ENCODE measurements at places on chromosomes 12 and 14.
A peak's percentile ranks its signal among the peaks of the same experiment; 100 is the strongest.

DNA sequence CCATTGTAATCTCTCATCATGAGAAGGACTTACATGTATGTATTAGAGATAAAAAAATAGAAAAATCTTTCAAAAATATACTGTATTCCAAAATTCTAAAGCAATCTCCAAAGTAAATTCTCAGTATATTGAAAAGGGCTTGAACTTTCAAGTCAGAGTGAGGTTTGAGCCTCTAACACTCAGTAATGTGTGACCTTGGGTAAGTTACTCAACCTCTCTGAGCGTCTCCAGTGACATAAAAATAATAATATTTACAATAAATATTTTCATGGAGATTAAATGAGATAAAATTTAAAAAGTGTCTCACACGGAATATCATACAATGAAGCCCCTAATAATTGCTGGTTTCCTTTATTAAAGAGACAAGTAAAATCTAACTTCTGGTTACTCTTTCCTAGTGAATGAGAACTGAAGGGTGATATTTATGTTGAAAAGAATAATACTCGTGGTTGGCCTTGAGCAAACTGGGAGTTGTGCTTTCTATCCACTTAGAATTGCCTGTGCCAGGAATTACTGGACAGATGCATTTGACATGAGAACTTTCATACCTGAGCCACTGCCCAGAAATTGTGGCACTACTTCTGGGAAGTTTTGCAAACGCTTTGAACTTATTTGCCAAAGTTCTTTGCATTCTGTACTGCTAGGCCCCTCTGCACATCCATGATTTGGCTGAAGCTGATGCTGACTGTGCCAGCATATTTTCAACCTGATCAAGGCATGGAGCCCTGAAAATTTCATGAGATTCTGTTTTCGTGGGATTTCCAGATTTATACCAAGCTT, 933.7 kb downstream of the GALC start:
- H3K4me1 ChIP-seq, result no peaks in the 10 kb centered on the region
- DNase-seq, result no peak
- H3K27ac ChIP-seq, result no peak overlapping the region

GRCh38 chr12:9049520-9050133, 60.3 kb downstream of the KLRG1 start:
- H3K36me3 ChIP-seq, result no peaks in the 10 kb centered on the region
- no peak overlapping the region for H3K4me3 ChIP-seq
- no peak overlapping the region for H3K27ac ChIP-seq
- DNase-seq, result peak; percentile 54
- no peaks in the 10 kb centered on the region for H3K4me1 ChIP-seq
- H3K27me3 ChIP-seq, result no peaks in the 10 kb centered on the region

DNA sequence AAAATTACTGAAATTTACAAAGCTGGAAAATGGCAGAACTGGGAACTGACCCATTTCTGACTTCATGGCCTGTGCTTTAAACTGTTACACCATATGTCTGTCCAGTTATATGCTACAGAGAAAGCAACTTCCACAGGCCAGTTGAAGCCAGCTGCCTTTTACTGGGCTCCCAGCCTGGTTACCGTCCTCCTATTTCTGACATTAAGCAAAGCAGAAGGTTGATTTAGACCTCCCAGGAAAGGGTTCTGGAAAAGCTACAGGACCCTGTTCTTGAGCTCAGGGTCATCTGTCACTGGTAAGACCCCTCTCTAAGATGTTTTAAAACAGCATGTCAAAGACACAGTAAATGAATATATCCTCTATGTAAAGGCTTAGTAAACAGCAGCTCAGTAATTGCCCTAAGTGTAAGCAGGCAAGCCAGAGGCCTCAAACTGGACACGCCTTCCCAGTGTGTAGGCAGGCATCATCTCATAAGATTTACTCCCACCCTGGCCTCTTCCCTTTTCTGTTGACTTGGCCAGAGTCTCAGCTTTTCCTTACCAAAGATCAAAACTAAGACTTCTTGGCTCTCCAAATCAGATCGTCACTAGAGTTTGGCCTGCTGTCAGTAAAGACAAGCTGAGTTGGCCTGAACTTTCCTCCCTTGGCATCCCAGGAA, 55.4 kb upstream of the RNU6-8 start:
- no peak overlapping the region for H3K27ac ChIP-seq
- no peak for DNase-seq
- H3K4me3 ChIP-seq, result no peak overlapping the region
- no peaks in the 10 kb centered on the region for H3K27me3 ChIP-seq
- H3K36me3 ChIP-seq, result no peaks in the 10 kb centered on the region
- H3K4me1 ChIP-seq, result no peaks in the 10 kb centered on the region

- H3K4me3 ChIP-seq, result no peak overlapping the region
- H3K36me3 ChIP-seq, result no peaks in the 10 kb centered on the region
- H3K27me3 ChIP-seq, result no peaks in the 10 kb centered on the region
- peak overlapping the region; percentile 56 for H3K27ac ChIP-seq
- peak; percentile 30 for DNase-seq
Observed at GRCh38 chr12:93183940-93184671, 193.6 kb upstream of the NUDT4 start.

- DNase-seq, result no peak
- no peaks in the 10 kb centered on the region for H3K27me3 ChIP-seq
- H3K36me3 ChIP-seq, result no peaks in the 10 kb centered on the region
- no peak overlapping the region for H3K4me3 ChIP-seq
Observed at GRCh38 chr12:107439026-107439738, 246.4 kb upstream of the PWP1 start.

GRCh38 chr12:112168561-112168971, 43.2 kb downstream of the TRAFD1 start:
- no peaks in the 10 kb centered on the region for H3K27me3 ChIP-seq
- no peak for DNase-seq
- H3K27ac ChIP-seq, result no peak overlapping the region
- no peak overlapping the region for H3K4me3 ChIP-seq

- H3K36me3 ChIP-seq, result no peaks in the 10 kb centered on the region
- no peaks in the 10 kb centered on the region for H3K4me1 ChIP-seq
- H3K27me3 ChIP-seq, result no peaks in the 10 kb centered on the region
- H3K27ac ChIP-seq, result no peak overlapping the region
- no peak overlapping the region for H3K4me3 ChIP-seq
Observed at GRCh38 chr12:105775343-105775742, 363.4 kb downstream of the NUAK1 start.

DNA sequence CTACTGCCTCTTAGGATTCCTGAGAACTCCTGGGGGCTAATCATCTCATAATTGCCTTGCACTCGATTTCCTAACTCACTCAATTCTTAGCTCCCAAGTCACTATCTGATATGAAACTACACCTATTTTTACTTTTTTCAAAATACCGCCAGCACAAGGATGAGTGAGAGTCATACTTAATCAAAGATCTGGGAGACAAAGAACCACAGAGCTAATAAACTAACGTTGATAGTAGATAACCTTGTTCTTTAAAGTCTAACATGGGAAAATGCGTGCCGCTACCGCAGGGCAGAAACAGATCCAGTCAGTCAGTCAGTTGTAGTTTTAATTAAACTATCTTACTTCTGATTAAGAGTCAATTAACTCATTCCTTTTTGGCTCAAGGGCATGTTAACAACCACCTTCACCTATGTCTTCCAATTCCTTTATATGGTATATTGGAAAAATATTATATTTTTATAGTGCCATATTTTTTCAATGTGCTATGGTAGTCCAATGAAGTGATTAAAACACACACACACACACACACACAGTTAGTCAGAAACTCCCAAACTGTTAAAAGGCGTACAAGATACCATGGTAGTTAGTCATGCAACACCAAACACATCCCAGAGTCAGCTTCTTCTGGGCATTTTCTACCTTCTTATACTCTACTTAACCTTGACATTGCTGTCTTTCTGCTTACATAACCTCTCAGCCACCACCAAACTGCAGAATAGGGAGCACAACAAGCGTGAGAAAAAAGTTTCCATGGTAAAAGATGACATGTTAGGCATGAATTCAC, 114.0 kb downstream of the KLHL28 start:
- H3K27me3 ChIP-seq, result no peaks in the 10 kb centered on the region
- no peak overlapping the region for H3K27ac ChIP-seq
- no peaks in the 10 kb centered on the region for H3K4me1 ChIP-seq
- no peak for DNase-seq
- H3K4me3 ChIP-seq, result no peak overlapping the region

- no peaks in the 10 kb centered on the region for H3K36me3 ChIP-seq
- H3K27ac ChIP-seq, result no peak overlapping the region
- DNase-seq, result no peak
- H3K27me3 ChIP-seq, result no peaks in the 10 kb centered on the region
- H3K4me3 ChIP-seq, result no peak overlapping the region
Observed at GRCh38 chr12:125208942-125209341, 143.7 kb downstream of the AACS start.

GRCh38 chr14:50020184-50020583, 96.2 kb downstream of the VCPKMT start:
- H3K27ac ChIP-seq, result no peak overlapping the region
- peaks cover 5% of the 10 kb centered on the region for H3K4me1 ChIP-seq
- no peak overlapping the region for H3K4me3 ChIP-seq
- no peaks in the 10 kb centered on the region for H3K36me3 ChIP-seq
- no peak for DNase-seq

DNA sequence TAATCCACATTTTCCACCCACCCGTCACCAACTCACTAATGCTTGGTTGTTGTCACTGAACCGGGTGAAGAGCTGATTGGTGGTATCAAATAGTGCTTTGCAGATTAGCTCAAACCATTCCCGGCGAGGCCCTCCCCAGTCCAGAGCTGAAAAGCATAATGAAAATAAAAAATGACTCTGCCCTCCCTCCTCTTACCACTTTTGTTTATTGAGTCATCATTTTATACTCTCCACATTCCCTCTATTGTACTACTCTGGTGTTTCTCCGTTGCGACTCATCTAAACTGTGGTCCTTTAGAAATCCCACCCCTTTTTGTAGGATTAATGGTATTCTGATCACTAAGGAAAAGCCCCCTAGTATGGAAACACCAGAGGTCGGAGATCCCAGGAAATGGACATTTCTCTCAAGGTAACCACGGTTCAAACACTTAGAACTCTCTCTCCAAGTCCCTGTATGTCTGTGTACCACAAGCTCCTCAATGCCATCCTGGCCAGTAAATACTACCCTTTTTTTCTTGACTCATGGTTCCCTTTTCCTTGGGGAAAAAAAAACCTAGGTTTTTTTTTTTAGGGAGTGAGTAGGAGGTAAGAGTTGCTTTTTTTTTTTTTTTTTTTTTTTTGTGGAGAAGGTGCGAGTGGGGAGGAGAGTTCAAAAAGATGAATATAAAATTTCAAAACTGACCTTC, 42.0 kb downstream of the AREL1 start:
- H3K4me3 ChIP-seq, result no peak overlapping the region
- no peaks in the 10 kb centered on the region for H3K27me3 ChIP-seq
- no peak overlapping the region for H3K27ac ChIP-seq
- H3K36me3 ChIP-seq, result peaks cover 77% of the 10 kb centered on the region
- no peak for DNase-seq

GRCh38 chr12:67420506-67420905, 151.3 kb downstream of the CAND1 start:
- DNase-seq, result no peak
- H3K27me3 ChIP-seq, result no peaks in the 10 kb centered on the region
- H3K27ac ChIP-seq, result peak overlapping the region; percentile 15
- H3K4me3 ChIP-seq, result no peak overlapping the region
- H3K36me3 ChIP-seq, result no peaks in the 10 kb centered on the region
- no peaks in the 10 kb centered on the region for H3K4me1 ChIP-seq

DNA sequence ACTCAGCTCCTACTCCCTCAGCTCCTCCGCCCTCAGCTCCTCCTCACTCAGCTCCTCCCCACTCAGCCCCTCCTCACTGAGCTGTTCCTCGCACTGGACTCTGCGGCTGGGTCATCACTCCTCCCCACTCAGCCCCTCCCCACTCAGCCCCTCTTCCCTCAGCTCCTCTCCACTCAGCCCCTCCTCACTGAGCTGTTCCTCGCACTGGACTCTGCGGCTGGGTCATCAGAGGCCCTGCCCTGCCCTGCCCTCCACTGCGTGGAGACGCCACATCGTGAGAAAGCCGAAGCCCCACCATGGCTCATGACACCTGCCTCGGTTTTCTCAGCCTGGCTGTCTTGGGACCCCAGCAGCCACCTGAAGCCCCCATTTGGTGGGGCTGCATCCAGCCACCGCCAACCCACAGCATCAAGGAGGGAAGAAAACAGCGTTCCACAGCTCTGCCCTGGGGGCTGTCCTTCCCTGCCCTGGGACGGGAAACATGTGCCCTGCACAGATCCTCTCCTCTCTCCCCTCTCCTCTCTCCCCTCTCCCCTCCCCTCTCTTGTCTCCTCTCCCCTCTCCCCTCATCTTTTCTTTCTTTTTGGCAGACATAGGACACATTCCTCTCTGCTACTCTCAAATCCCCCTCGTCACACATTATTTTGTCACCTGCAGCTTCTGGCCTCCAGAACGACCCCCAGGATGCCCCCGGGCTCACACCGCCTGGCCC, 17.7 kb downstream of the NOC4L start:
- DNase-seq, result no peak
- peaks cover 22% of the 10 kb centered on the region for H3K4me1 ChIP-seq
- H3K27me3 ChIP-seq, result peaks cover 23% of the 10 kb centered on the region
- no peak overlapping the region for H3K27ac ChIP-seq

DNA sequence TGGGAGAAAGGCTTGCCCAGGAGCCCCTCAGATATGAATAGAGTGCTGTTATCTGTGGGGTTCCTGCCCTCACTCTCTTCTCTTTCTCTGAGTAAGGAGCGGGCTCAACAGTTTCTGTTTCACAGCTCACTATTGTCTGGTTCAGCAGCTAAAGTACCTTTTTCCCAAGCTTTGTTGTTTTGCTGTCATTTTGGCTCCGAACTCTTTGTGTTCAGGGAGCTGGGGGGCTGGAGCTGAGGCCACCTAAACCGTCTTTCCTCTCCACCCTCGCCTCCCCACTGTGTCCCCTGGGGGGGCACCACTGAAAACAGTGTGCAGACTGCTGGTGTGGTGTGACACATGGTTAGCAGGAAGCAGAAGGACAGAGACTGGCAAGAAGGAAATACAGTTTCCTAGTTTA, 51.4 kb downstream of the FBXW8 start:
- no peak overlapping the region for H3K27ac ChIP-seq
- no peak for DNase-seq
- H3K27me3 ChIP-seq, result no peaks in the 10 kb centered on the region
- no peak overlapping the region for H3K4me3 ChIP-seq
- peaks cover 13% of the 10 kb centered on the region for H3K4me1 ChIP-seq

DNA sequence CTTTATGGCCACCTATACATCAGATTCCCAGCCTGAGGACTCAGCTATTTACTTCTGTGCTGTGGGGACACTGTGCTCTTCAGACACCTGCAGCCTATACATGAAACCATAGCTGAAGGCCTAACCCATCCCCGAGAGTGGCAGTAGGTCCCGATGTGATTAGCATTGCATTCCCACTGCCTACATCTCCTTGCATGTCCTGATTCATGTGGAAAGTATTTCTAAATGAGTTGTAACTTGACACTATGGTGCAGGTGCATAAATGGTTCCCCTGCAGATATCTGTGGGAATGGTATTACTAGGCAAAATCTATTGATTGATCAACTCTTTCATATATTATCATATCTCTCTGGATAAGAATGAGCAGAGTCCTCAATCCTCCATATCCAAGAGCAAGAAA, 433.5 kb downstream of the DAD1 start:
- no peak overlapping the region for H3K4me3 ChIP-seq
- H3K36me3 ChIP-seq, result no peaks in the 10 kb centered on the region
- H3K4me1 ChIP-seq, result peaks cover 9% of the 10 kb centered on the region
- no peaks in the 10 kb centered on the region for H3K27me3 ChIP-seq

- no peaks in the 10 kb centered on the region for H3K27me3 ChIP-seq
- no peak for DNase-seq
- H3K4me3 ChIP-seq, result no peak overlapping the region
- H3K27ac ChIP-seq, result no peak overlapping the region
- H3K36me3 ChIP-seq, result no peaks in the 10 kb centered on the region
Observed at GRCh38 chr12:34599530-34600513, 577.5 kb downstream of the ALG10 start.

GRCh38 chr12:121812320-121812871, 8.6 kb downstream of the SETD1B start:
- H3K27me3 ChIP-seq, result no peaks in the 10 kb centered on the region
- peak overlapping the region; percentile 73 for H3K27ac ChIP-seq
- H3K4me1 ChIP-seq, result peaks cover 85% of the 10 kb centered on the region
- no peak for DNase-seq
